ENCODE measurements at places on chromosomes 2 and 18. TPM values are rescaled to one million over a fixed set of nuclear protein-coding genes. Genes with fewer than 3 reads are reported as not detected.
A peak's percentile ranks its signal among the peaks of the same experiment; 100 is the strongest.

DNA sequence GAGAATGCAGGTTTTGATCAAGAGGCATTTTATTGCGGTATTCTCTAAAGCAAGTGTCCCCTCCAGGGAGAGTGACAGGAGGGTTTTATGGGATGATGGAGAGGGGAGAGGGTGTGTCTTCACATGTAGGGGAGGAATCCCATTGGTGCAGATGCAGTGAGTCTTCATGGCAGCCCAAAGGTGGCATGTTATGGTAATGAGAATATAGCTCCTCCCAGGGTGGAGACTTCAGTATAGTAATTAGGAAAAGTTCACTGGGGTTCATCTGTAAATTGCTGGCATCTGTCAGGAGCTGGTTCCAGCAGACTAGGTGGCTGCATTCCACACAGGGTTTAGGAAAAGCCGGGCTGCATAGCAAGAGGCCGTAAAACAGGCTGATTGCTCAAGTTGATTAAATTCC, 230.7 kb upstream of the CCDC68 start:
- DNase-seq: no peak

DNA sequence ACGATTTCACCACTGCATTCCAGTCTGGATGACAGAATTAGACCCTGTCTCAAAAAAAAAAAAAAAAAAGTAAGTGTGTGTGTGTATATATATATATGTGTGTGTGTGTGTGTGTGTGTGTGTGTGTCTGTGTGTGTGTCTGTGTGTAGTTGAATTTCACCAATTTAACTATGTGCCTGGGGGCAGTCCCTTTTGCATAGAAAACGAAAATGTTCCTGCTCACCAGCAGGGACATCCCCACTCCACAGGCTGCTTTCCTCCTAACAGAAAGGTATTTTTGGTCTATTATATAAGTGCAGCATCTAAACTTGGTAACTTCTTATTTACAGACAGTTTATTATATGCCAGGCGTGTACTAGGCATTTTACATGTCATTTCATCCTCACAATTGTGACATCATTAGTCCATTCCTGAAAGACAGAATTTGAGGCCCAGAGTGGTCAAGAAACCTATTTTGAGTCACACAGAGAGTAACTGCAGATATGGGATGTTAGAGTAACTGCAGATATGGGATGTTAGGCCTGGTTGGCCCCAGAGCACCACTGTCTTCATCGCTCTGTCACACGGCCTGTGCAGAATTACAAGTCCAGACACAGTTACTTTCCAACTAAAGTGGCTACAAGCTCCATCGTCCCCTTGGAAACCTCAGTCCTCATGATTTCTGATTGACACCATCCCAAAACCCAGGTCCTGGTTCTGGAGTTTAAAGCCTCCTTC, 9.3 kb upstream of the TTL start:
- no peak for DNase-seq

- no peak for DNase-seq
These were observed 173.9 kb upstream of the CDH2 start for GRCh38 chr18:28350821-28351220.

GRCh38 chr18:49371073-49371472, 89.4 kb downstream of the DYM start:
- DNase-seq: no peak

DNA sequence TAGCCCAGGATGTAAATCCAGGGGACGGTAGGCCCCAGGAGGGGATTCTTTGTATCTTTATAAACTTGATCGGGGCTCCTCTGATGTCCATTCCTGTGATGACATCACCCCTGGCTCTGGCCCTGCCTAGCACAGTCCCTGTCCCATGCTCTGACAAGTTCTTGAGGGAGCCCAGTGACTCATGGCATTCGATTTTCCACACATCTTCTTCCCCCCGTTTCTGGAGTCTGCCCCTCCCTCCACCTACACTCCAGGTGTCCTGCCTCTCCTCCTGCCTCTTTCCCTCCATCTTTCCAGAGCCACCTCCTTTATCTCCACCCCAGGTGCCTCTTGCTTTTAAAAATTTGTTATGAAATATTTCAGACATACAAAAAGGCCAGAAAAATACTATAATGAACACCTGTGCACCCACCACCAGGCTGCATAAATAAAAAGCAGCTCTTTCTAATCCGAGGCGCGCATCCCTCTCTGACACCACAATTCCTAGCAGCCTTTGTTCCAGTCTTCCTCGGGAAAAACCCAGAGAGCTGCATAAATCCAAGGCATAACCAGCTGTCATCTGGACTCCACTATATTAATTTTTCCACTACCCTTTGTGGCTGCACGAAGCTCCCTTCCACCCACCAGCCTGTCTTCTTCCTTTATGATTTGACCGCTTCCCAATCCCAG, 207.7 kb downstream of the ZBTB7C start:
- DNase-seq: no peak

DNA sequence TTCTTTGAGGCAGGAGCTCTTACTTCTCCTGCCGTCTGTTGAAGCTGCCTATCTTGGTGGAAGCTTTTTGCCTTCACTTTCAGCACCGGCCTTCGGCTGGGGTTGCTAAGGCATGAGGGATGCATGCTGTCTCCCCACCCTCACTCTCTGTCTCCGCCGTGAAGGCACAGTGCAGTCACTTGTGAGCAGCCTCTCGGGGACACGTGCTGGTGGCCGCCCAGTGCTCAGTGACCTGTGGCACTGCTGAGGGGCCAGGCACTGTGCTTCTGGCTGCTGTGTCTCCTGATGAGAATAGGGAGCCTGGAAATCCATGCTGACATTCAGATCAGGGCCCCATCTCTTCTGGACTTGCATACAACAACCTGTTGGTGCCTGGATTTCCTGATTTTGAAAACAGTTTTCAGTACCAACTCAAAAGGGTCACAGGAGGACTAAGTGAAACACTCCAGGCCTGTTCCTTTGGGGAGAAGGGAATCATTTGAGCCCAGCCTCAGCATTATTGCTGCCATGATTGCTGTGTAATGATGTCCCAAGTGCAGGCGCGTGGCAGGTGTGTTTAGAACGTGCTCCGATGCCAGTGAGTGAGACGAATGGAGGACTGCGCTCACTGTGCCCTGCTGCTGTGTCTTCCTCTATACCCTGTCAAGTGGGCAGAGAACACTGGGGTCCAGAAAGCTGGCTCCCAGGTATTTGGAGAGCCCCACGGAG, 218.1 kb downstream of the SEPTIN10 start:
- no peak for DNase-seq

- DNase-seq: no peak
These were observed 11.3 kb downstream of the UPP2 start for GRCh38 chr2:158112992-158113391.

DNA sequence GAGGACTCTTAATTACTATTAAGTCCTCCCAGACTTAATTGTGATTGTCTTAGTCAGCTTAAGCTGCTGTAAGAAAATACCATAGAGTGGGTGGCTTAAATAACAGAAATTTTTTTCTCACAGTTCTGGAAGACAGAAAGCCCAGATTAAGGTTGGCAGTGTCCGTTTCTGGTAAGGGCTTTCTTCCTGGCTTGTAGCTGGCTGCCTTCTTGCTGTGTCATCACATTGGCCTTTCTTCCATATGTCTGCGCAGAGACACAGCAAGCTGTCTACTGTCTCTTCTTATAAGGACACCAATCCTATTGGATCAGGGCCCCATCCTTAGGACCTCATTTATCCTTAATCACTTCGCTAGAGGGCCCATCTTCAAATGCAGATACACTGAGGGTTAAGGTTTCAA, 38.5 kb downstream of the ASXL3 start:
- no peak for DNase-seq

DNA sequence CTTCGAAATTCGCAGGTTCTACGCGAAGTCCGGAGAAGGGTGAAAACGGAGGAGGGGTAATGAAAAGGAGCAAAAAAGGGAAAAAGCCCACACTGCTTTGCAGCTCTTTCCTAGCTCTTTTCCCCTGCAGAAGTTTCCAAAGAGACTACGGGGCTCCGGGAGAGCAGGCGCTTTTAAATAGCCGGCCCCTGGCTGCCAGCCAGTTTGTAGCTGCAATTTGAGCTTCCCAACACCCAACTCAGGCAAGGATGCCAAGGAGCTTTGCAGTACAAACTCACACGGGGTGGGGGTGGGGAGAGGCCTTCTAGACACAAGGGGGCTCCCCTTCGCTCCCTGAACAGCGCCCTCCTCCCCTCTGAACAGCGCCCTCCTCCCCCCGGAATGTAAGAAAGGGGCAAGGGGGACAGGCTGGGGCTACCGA, at the start of gene IGFBP5:
IGFBP5 (minus strand) TSS at position 149 of the 421 bp plus-strand sequence. CDS start 774 bp downstream, outside the sequence.
- peak; percentile 85 for DNase-seq

- no peak for DNase-seq
These were observed 205.8 kb upstream of the CYRIA start for GRCh38 chr2:16871411-16871810.

DNA sequence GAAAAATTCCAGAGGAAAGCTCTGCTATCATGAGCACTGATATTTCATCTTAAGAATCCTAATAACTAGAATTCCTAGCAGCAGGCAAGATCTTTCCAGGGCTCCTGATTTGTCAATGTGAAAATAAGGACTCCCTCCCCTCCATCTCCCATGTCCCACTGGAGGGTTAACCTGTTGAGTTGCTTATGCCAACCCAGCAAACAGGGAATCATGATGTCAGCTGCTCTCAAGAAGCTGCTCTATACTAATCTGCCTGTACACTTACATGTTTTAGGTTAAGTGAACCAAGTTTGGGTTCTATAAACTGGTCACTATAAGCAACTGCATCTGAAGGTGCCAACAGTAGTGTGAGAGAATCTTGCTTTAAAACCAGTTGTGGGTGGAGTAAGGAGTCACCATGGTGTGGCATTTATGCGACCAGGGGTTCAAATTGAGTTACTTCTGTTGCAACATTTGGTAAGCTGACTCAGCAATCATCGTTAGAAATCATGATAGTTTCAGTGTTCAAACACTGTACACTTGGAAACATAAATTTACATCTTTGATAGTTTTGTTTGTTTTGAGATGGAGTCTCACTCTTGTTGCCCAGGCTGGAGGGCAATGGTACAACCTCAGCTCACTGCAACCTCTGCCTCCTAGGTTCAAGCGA, 53.4 kb downstream of the STK25 start:
- DNase-seq: no peak

GRCh38 chr2:170525566-170525900, 189.6 kb upstream of the SP5 start:
- peak; percentile 98 for DNase-seq

GRCh38 chr18:76927223-76927725, 104.9 kb downstream of the ZNF236 start:
- no peak for DNase-seq

- DNase-seq: no peak
These were observed 22.8 kb downstream of the SLC66A3 start for GRCh38 chr2:11177871-11178690.

DNA sequence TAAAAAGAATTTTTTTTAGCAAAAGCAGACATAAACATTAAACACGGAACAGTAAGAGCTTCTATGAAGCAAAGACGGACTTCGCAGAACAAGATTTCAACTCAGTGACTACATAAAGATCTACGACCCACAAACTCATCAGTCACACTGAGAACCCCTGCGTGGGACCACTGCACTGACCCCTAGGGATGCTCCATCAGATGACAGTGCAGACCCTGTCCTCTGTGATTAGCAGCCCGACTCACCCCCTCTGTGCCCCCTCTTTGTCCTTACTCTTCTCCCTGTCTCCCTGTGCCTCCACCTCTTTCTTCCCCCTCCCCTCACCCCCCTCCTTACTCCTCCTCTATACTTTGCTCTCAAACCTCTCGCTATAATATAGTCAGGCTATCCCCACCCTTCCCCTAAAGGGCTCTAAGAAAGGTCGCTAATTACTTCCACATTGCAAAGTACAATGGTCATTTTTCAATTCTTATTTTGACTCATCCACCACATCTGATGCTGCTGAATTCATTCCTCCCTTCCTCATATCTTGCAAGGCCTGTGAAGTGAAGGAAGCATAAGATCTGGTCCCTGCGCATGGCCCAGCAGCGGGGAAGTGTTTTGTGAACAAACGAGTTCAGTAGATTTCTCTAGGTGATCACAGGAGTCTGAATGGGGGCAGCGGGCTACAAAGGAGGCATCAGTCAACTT, 89.3 kb downstream of the CABYR start:
- peak; percentile 29 for DNase-seq

- peak; percentile 82 for DNase-seq
These were observed 29.4 kb downstream of the NLRC4 start for GRCh38 chr2:32235315-32235714.

DNA sequence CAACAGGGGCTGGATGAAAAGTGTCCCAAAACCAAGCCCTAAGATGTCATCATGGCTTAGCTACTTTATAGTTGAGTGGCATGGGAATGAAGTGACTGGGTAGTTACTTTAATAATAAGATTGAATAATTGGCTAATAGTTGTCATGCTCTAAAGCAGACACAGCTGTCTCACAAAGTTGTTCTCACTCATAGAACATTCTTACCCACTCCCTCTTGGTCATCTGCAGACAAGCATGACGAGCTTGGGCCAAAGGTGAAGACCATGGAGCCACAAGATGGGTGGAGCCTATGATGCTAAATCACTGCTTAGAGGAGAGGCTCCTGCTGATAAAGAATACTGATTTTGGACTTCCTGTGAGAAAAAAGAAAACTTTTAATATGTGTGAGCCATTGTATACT, 62.4 kb upstream of the MMADHC start:
- no peak for DNase-seq

DNA sequence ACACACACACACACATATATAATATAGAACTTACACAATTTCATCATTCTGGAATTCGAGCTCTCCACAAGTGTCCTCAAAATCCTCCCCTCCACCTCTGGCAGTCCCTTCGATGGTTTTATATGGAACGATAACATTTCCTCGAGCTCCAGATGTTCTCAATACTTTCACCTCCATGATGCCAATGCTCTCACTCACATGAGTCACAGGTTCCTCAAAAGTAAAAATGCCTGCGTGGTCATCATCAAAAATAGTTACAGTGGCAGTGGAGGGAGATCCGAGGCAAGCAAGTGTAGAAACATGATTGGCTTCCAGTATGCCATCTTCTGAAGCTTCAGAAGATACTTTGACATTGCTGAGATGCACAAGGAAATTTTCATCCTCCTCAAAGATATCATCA, 23.5 kb downstream of the SLC8A1 start:
- no peak for DNase-seq

DNA sequence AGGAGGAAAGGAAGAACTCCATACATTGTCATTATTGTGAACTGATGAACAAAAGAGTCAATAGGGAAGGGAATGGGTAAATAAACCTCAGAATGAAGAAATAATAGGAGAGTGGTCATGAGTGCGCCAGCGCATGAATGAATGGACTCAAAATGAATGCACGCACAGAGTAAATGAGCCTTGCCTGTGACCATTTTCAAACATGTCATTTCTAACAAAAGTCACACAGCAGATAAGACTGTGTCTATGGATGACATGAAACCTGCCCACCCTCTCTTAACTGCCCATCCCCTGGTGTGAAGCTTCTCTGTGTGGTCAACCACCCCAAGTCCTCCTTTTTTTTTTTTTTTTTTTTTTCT, 121.1 kb upstream of the TEX51 start:
- DNase-seq: no peak

- no peak for DNase-seq
These were observed 652.5 kb downstream of the KCNJ3 start for GRCh38 chr2:155350783-155351580.

- DNase-seq: peak; percentile 68
These were observed 43.3 kb upstream of the PLB1 start for GRCh38 chr2:28452534-28453081.

RESP18 gene
- not detected for total RNA-seq

ADCYAP1 gene
- total RNA-seq: not detected

IFIH1 gene
- 4.5 TPM for total RNA-seq

ST6GAL2 gene
- 0.34 TPM for total RNA-seq

MERTK gene
- 0.49 TPM for total RNA-seq

Measured in MCF 10A (cell line).